ENCODE measurements at places on chromosomes 11 and 22. TPM values are rescaled to one million over a fixed set of nuclear protein-coding genes. Genes with fewer than 3 reads are reported as not detected.

Gene LRRN4CL
- total RNA-seq: 31.5 TPM

Gene TRIM29
- not detected for total RNA-seq

Gene TMEM135
- 22.1 TPM for total RNA-seq

Gene KREMEN1
- 12.9 TPM for total RNA-seq

Gene CCND1
- total RNA-seq: 127 TPM

Gene RTN4R
- 0.26 TPM for total RNA-seq

Gene GRAMD4
- total RNA-seq: 37.3 TPM

Gene DDX25
- total RNA-seq: not detected

Gene LDHAL6A
- total RNA-seq: not detected

Gene OR52N4
- total RNA-seq: not detected

Gene CECR2
- under 0.01 TPM for total RNA-seq

Gene ACCSL
- not detected for total RNA-seq

Gene HTR3B
- not detected for total RNA-seq

Gene LMO1
- total RNA-seq: not detected

Gene DBX1
- total RNA-seq: not detected

Gene SLC37A2
- total RNA-seq: 0.26 TPM

Gene SPI1
- not detected for total RNA-seq

Gene TSSK2
- not detected for total RNA-seq

Gene HORMAD2
- total RNA-seq: not detected

Gene RAB36
- total RNA-seq: 2.5 TPM
